ENCODE measurements at places on chromosomes 5 and 9.

- no peak for DNase-seq
Measured at GRCh38 chr9:5719100-5719926, 90.4 kb downstream of the RIC1 start.

DNA sequence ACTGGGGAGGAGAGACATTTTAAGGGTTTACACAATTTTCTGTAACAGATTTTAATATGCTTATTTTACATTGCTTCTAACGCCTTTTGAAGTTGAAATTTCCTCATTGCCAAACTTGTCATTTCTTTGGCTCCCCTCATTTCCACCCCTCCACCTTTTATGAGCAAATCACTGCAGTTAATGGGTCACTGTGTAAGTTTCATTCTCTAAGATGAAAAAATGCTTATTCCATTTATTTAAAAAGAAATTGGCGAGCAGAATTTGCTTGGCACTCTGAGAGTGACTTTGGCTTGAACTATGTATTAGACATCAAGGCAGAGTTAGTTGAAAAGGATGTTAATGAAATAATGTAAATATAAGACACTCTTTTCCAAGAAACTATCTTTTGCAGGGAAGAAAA is 66.6 kb downstream of the ITGA1 start:
- DNase-seq, result no peak

DNA sequence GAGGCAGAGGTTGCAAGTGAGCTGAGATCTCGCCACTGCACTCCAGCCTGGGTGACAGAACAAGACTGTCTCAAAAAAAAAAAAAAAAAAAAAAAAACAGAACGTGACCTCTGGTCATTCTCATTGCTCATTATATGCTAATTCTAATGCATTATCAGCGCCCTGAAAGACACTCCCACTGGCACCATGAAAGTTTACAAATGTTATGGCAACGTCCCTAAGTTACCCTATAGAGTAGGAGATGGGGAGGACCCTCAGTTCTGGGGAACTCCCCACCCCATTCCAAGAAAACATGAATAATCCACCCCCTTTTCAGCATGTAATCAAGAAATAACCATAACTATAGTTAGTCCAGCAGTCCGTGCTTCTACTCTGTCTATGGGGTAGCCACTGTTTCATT is 48.9 kb upstream of the DENND4C start:
- no peak for DNase-seq

DNA sequence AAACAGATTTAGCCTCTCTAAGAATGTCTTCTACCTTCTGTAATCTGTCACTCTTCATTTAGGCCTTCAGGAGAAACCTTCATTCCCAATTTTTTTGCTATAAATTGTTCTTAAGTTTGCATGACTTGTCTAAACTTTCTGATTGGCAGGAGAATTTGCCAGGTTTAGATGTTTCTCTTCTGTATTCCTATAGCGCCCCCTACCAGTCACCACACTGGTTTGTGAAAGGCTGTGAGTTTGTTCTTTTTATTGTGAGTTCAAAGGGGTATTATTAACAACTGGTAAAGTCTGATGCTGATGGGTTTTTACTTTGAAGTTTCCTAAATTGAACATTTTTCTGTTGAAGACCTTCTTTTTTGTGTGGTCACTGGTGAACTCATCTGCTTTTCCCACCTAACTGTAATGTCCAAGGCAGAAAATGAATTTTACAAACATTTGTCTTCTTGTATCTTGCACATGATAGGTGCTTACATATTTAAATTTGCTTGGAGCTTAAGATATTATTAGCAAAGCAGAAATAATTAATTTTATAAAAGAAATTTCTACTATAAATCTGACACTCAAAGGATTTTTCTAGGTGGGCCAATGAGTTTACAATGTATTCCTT is 18.4 kb upstream of the F2RL2 start:
- DNase-seq, result peak; percentile 89

- peak; percentile 99 for DNase-seq
Measured at GRCh38 chr9:16964228-16964627, 93.8 kb upstream of the BNC2 start.
